ENCODE measurements at places on chromosomes 13 and 19.

GRCh38 chr13:99723878-99724277 is 222.6 kb downstream of the TM9SF2 start:
- no peak for DNase-seq

DNA sequence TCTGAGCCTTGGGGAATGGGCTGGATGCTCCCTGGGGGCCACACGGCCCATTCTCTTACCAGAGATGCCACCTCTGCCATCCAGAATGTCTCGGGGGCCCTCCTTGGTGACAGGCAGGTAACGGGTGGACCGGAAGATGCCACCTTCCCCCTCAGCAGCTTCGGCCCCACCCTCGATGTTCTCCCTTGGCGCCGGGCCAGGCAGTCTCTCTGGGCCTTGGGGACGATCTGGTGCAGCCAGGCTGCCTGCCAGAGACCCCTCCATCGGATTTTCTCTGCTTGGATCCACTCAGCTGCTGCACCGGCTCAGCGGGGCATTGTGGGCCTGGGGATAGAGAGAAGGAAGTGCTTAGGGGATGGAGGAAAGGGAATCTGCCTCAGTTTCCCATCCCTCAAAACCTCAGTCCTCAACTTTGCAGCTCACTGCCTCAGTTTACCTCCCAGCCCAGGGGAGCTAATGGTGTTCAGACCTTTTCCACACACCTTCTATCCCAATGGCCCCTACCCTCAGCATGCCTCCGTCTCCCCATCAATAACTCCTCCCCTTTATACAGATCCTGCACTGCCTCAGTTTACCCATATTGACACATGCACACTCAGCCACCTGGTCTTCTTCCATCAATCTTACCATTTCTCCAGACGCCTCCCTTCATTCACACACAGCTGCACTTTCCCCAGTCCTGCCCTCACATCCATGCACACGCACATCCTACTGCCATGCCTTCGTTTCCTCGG is 1.5 kb downstream of the WIZ start:
- no peak for DNase-seq

DNA sequence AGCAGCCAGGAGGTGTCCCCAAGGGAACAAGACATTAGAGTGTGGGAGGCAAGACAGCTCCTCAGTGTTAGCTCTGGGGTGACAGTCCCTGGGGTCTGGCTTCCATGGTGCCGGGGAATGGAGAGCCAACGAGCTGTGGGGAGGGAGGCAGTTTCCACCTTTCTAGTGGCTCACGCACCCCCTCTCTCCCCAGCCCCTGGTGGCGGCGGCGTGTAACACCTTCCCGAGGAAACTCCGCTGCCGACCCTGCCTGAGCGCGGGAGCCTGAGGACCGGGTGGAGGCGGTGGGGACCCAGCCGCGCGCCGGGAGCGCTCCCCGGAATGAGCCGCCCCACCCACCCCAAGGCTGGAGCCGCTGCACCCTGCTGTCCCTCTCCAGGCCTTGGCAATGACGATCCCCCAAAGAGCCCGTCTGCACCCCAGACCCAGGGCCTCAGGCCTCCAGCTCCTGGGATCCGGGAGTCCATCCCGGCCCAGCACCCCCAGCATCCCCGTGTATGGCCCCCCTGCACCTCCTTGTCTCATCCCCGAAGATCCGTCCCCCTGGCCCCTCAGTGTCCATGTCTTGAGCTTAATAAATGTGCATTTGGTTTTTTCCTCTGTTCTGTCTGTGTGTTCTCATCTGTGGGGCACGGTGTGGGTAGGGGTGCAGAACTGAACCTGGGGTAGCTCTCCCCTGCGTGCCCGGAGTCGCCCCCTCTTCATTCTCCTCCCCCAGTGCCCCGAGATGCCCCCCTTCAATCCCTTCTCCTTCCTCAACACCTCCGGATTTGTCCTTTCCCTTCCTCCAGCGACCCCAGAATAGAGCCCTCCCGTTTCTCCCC is 622 bp upstream of the FXYD5 start:
- DNase-seq: no peak

DNA sequence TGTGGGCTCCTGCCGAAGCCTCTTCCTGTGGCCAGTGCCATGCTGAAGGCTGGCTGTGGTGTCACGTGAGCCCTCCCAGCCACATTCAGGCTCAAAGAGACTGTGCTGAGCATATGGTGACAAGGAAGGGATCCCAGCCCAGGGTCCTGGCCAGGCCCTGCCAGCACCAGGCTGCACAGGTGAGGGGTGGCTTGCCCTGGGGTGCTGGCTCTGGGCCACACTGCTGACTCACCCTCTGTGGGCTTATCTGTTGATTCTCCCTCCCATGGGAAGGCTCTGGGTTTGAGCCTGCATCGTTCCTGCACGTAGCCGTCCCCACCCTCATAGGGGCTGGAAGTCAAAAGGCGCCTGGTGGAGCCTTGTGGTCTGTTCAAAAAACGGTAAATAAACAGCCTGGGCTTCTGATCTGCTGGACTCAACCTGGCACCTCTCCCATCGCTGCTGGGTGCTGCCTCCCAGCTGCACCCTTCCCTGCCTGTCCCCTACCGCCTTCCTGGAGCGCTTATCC is 31.1 kb downstream of the DNM2 start:
- DNase-seq: no peak

DNA sequence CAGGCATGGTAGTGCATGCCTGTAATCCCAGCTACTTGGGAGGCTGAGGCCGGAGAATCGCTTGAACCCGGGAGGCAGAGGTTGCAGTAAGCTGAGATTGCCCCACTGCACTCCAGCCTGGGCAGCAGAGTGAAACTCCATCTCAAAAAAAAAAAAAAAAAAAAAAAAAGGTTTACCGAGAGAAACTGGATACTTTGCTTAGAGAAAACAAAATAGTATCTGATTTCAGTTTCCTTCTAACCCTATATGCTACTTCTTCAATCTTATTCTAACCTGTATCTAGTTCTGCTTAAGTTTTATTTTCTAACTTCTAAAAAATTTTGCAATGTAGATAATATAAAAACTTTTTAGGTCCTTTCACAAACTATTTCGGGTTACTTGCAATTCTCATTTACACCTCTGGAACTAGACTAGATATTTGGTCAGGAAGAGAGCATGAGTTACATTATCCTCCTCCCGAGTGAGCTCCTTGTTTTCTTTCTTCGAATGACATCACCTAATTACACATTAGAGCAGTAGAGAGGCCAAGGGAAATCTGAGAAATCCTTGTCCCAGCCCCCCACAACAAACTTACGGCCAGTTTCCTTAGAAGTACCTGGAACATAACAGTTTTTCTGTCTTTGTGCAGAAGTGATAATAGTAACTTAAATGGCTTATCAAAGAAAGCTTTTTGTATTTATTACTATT is 128.9 kb downstream of the B3GLCT start:
- DNase-seq: no peak

DNA sequence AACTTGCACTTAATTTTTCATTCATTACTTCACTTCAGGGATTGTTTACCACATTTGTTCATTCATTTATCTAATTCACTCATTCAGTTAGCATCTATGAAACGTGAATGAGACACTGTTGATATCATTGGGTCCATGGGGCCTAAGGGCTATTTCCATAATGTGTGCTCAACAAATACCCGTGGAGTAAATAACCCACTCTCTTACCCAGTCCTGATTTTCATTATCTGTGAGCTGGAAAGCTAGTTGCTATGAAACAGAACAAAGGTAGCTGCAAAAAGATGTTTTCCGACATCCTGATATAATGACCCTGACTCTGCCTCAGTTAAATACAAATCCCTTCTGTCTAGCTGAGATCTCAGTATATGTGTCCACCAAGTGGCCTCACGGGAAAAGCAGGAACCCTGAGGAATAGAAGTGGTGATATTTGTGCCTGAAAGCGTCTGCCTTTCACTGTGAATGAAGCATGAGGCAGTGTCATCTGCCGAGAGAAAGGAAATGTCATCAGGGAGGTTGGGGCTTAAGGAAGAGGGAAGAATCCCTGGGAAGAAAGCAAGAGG is 63.8 kb downstream of the SERTM1 start:
- no peak for DNase-seq

DNA sequence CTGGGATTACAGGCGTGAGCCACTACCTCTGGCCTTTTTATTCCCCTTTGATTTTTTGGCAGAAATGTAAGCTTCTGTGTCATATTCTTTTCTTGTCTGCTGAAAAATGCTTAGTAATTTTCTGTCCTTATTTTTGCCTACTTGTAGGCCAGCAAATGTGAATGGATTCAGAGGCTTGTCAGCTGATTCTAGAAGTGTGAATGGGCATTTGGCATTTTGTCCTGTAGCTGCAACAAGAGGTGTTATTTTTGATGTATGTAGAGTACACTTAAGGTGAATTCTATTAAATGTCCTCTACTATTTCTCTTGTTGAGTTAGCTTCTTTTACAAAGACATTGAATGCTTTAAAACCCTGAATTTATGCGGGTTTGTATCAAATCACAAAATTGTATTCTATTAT is 50.0 kb downstream of the FRY start:
- DNase-seq: no peak

DNA sequence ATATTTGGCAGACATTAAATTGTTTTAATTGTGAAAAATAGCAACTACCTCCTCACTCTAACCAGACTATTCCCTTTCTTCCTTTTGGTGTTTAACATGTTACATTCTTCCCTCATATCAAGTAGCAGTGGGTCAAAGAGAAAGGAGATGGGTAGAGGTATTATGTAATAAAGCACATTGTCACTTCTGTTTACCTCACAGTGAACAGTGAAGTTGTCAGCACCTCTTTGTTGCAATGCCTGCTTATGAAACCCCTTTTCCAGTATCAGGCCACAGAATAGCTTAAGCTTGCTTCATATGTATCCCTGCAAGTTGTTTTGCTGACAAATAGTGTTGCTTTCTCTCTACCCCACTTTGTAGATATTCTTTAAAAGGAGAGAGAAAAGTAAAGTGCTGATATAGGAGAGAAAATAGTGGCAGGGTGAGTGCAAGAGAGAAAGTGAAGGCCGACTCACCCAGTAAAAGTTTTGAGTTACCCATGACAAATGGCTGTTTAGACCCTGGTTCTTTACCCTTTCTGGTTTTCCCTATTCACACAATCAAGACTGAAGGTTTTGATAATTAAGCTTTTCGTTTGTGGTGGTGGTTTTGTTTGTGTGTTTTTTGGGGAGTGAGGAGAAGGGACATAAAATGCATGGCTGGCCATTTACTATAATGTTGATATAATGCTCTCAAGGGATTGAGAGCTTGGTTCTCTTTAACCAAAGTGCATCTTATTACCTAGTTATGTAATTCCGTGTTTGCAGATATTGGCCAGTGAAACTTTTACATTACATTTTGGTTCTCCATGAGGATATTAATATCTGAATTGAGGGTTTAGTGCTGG is 3.7 kb downstream of the ITM2B start:
- no peak for DNase-seq

GRCh38 chr13:89541091-89542030 is 1806.1 kb upstream of the MIR17HG start:
- no peak for DNase-seq

- DNase-seq: no peak
These were observed 74.3 kb upstream of the SERP2 start for GRCh38 chr13:44299152-44299943.

GRCh38 chr13:43785650-43786471 is 911 bp downstream of the ENOX1 start:
- no peak for DNase-seq

DNA sequence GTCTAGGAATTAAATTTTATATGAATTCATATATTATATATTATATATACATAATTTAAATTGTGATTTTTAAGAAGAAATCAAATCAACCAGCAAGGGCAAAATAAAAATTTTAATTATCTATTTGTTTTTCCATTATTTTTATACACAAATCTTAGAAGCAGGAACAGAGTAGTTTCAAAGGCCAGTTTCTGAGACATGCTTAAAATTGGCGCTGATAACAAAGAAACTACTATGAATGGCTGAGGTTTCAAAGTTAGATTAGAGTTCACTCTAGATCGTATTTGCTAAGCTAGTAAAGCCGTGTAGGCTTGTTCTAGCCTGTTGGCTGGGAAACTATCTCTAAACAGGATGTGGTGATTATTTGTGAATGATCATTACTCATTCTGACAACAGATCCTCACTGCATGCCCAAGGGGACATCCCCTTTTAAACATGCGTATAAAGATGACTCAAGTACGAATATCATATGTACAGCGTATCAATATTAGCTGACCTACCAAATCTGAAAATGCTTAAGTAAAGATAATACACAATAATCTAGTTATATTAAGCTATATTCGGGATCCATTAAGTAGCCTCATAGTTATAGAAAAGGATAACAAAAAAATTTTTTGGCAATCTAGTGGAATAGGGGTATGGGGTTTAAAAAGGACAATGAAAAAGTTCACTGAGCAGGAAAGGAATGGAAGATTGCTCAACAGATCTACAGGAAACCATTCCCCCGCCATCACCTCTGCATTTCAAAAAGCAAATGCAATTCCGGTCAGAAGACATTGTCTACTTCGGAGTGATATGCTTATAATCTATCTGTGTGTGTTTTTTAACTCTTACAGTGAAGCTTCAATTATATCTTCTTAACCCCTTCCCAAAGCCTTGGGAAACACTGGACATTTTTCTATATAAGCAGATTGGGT is 150.1 kb downstream of the SHISA2 start:
- DNase-seq: no peak

- peak; percentile 82 for DNase-seq
These were observed 455 bp downstream of the TPT1 start for GRCh38 chr13:45340422-45341033.

DNA sequence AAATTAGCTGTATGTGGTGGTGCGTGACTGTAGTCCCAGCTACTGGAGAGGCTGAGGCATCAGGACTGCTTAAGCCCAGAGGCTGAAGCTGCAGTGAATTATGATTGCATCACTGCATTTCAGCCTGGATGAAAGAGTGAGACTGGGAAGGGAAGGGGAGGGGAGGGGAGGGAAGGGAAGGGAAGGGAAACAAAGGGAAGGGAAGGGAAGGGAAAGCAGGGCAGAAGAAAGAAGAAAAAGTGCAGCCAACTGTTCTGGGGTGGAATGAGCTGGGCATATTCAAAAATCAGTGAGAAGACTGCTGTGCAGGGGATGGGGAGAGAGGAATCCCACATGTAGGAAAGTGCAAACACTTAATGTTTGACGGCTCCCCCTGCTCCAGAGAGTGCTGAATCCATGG is 905.5 kb downstream of the UQCRFS1 start:
- peak; percentile 50 for DNase-seq

DNA sequence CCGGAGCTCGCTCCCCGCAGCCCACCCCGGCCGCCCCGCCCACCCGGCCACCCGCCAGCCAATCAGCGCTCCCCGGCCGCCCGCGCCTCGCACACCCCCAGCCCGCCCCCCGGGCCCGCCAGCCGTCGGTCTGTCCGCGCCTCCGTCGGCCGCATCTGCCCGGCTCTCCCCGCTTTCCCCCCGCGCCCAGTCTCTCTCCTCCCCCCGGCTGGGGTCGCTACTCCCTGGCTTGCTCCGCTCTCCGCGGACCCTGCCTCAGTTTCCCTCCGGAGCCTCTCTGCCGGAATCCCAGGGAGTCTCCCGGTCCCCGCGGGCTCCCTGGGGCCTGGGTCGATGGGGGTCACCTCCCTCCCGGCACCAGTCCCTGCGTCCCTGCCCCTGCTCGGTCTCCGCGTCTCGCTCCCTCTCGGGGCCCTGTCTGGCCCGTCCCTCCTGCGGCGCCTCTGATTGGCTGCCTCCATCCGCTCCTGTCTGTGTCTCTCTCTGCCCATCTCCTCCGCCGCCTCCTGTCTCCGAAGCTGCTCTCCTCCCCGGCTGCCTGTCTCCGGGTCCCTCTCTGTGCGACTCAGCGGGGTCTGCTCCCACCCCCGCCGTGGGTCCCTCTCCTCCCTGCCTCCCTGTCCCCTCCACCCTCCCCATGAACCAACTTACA is 484 bp downstream of the IL11 start:
- DNase-seq: peak; percentile 42
